HCT116 (cell line): ENCODE measurements at places on chromosomes 3 and 15. TPM values are rescaled to one million over a fixed set of nuclear protein-coding genes. Genes with fewer than 3 reads are reported as not detected.
A peak's percentile ranks its signal among the peaks of the same experiment; 100 is the strongest.

FEZF2 gene
- not detected for total RNA-seq

DNA sequence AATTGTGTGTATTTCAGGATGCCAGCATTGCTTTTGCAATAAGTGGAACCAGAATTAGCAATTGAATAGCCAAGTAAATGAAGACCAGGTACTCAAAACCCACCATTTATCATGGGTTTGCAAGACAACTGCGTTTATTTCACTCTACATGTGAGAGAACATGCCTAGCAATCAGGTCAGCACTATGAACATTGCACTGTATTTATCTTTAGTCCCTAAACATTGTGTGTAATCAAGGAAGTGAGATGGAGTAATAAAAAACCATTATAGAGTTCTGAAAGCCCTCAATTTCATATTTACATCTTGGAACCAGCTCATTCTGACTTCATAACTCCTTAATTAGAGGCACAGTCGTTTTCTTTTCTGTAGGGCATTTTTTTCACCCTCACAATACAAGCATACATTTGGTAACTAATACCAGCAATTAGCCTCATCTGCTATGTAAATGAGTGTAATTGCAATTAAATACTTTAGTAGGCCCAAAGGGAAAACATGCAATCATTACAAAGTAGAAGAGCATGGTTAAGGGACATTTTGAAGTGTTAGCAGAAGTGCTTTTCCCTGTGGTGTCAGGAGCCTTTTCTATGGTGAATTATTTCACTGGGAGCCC, 153.1 kb upstream of the DPH6 start:
- no peak overlapping the region for H3K27ac ChIP-seq
- H3K4me1 ChIP-seq, result peaks cover 11% of the 10 kb centered on the region
- no peaks in the 10 kb centered on the region for H3K36me3 ChIP-seq
- DNase-seq, result no peak

CCR8 gene
- total RNA-seq, result not detected

FOXL2NB gene
- 0.93 TPM for total RNA-seq

ACTC1 gene
- total RNA-seq, result not detected

DNA sequence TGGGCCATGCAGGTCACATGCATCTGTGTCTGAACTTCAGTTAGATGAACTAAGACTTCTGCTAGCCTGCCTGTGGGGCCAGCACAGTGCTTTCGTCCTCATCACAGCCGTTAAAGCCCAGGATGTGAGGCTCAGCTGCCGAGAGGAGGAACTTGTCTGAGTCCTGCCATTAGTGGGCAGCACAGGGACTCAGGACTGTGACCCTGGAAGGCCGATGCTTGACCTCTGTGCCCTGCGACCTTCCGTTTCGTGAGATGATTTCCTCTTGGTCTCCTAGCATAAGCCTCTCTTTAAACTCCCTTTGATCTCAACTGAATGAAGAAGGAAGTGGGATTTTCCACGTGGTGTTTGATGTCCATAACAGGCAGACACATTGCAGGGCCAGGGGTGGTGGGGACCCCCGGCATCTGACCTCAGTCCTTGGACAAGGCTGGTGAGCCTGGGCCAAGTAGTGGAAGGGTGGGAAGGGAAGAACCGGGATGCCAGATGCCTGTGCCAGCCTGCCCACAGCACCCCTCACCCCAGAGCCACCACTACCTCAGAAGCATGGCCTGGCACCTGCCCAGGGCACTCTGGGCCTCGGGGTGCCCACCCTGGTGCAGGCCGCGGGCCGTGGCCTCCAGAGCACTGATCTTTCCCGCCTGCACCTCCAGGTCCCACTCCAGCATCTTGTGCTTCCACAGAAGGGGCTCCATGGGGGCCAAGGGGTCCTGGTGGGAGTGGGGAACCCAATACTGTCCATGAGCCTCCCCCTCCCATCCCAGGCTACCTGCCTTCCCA, 21.6 kb downstream of the PLA2G4B start:
- H3K4me1 ChIP-seq, result peaks cover 2% of the 10 kb centered on the region; the same call in 1 of the 2 replicates
- H3K27ac ChIP-seq, result no peak overlapping the region
- H3K36me3 ChIP-seq, result no peaks in the 10 kb centered on the region
- no peak overlapping the region for H3K4me3 ChIP-seq
- no peak for DNase-seq

RTP1 gene
- total RNA-seq, result not detected

DNA sequence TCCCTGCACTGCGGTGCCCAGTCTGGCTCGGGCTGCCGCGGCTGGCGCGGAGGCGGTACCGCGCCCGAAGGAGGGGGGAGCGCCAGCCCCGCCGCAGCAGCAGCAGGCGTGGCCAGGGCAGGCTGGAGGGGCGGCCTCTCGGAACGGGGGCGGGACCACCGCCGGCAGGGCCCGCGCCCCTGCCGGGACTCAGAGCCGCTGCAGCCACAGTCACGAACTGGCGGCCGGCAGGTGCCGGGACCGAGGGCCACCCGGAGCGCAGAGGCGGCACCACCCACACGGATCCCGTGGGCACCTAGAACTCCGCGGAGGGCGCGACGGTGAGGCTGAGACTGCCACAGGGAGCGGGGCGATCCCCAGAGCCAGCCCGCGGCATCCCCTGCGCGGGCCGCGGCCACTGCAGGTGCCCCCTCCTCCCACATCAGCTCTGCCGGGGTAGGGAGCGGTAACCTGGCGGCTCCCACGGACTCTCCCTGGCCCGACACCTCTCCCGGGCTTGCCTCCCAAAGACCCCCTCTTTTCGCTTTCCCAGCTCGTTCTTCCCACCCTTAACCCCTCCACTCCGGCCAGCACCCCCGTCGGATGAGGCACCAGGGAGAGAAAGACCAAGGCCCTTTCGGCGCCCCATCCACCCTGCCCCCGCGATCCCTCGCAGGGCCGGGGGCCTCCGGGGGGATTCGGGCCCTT, at the start of gene VWA5B2:
Gene VWA5B2, plus strand, starts transcription at position 192 of the 687 bp plus-strand sequence. CDS start 944 bp downstream, outside the sequence.
- H3K4me1 ChIP-seq, result peaks cover 28% of the 10 kb centered on the region
- H3K27ac ChIP-seq, result peak within 1 kb of the TSS; percentile 52; the same call in 1 of the 2 replicates
- DNase-seq, result peak; percentile 46
- no peaks in the 10 kb centered on the region for H3K27me3 ChIP-seq
- H3K4me3 ChIP-seq, result peak within 1 kb of the TSS; percentile 73

DNA sequence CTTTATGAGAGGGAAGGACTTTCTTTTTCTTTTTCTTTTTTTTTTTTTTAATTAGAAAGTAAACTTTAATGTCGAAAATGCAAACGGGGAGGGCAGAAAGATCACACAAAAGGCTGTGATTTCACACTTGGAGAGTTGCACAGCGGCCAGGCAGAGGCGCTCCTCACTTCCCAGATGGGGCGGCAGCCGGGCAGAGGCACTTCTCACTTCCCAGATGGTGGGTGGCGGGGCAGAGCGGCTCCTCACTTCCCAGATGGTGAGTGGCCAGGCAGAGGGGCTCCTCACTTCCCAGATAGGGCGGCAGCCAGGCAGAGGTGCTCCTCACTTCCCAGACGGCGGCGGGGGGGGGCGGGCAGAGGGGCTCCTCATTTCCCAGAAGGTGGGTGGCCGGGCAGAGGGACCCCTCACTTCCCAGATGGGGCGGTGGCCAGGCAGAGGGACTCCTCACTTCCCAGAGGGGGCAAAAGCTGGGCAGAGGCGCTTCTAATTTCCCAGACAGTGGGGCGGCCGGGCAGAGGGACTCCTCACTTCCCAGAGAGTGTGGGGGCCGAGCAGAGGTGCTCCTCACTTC, 88.6 kb downstream of the ATP2B2 start:
- H3K36me3 ChIP-seq, result no peaks in the 10 kb centered on the region
- DNase-seq, result no peak
- no peaks in the 10 kb centered on the region for H3K4me1 ChIP-seq
- H3K27ac ChIP-seq, result no peak overlapping the region

- H3K4me3 ChIP-seq, result no peak overlapping the region
- peaks cover 3% of the 10 kb centered on the region; the same call in 1 of the 2 replicates for H3K27me3 ChIP-seq
- peaks cover 15% of the 10 kb centered on the region for H3K4me1 ChIP-seq
- no peak for DNase-seq
- H3K36me3 ChIP-seq, result no peaks in the 10 kb centered on the region
Measured at GRCh38 chr3:149382101-149382467, 4.6 kb upstream of the TM4SF1 start.

GRCh38 chr3:141076036-141076773, 25.1 kb downstream of the SPSB4 start:
- H3K27me3 ChIP-seq, result no peaks in the 10 kb centered on the region
- no peak overlapping the region for H3K27ac ChIP-seq
- H3K36me3 ChIP-seq, result no peaks in the 10 kb centered on the region
- no peak overlapping the region for H3K4me3 ChIP-seq
- DNase-seq, result no peak

GRCh38 chr3:56410576-56410975, 57.7 kb downstream of the ERC2 start:
- no peak overlapping the region for H3K4me3 ChIP-seq
- H3K27ac ChIP-seq, result no peak overlapping the region
